GOT3 (cell line): ENCODE measurements at places on chromosomes 2 and 18.

GRCh38 chr2:144865670-144866069 lies 345.8 kb upstream of the ZEB2 start:
- DNase-seq = no peak

GRCh38 chr2:35963824-35964223 lies 391.8 kb upstream of the CRIM1 start:
- no peak for DNase-seq

GRCh38 chr2:207871506-207871905 lies 101.8 kb upstream of the FZD5 start:
- DNase-seq = no peak

- no peak for DNase-seq
Measured at GRCh38 chr2:162989507-162989906, 150.9 kb upstream of the KCNH7 start.

GRCh38 chr2:7256377-7256776 lies 339.2 kb downstream of the RNF144A start:
- DNase-seq = no peak

DNA sequence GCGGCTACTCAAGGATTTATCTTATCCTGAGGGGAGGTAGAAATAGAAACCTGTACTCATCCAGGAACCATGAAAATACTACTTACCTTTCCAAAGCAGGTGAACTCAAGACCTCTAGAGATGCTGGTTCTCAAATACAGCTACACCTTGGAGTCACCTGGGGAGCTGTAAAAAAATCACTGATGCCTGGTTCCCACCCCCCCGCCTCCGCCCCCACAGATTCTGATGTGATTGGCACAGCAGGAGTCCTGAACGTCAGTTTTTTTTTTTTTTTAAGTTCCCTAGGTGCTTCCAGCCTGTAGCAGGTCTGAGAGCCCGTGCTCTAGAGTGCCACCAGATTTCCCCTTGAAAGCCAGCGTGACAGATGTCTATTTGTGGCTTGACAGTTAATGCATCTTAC lies 113.6 kb downstream of the MRO start:
- no peak for DNase-seq
